Cerebellar cortex (tissue), 1 donor: ENCODE measurements at places on chromosomes 5 and 9.
A peak's percentile ranks its signal among the peaks of the same experiment; 100 is the strongest.

DNA sequence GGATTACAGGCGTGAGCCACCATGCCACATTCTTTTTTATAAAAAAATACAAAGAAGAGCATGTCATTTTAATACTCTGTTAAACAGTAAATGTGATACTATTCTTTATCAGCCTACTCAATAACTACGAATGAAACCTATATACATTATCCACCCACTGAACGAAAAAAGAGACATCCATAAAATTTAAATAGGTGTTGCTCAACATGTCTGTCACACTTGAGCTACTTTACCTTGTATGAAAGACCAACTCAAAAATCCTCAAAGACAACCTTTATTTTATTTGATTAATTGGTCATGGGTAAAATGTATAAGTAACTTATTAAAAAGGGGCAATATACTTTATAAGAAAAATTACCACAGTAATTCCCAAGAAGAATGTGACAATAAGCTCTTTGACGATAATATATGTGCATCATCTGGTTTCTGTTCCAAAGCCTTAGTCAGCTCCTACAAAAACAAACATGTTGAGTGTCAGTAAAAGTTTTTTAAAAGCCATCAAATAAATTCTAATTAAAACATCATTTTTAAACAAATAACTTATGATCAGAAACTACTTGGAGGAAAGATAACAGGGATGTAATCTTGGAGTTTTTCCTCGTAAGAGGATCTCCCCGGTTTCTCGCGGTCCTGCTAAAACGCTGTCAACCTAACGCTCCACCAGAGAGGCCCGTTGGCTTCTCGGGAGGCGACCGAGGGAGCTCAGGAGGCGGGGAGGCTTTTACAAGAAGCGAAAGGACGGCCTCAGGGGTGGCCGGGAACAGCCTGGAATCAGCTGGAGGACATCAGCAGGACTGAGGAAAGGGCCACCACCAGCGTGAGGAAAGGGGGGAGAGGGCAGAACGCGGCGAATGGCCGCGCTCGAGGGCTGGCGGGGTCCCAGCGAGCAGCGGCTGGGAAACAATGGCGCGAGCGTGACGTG lies 13.5 kb upstream of the ANKRD18B start:
- peak; percentile 73 for DNase-seq

DNA sequence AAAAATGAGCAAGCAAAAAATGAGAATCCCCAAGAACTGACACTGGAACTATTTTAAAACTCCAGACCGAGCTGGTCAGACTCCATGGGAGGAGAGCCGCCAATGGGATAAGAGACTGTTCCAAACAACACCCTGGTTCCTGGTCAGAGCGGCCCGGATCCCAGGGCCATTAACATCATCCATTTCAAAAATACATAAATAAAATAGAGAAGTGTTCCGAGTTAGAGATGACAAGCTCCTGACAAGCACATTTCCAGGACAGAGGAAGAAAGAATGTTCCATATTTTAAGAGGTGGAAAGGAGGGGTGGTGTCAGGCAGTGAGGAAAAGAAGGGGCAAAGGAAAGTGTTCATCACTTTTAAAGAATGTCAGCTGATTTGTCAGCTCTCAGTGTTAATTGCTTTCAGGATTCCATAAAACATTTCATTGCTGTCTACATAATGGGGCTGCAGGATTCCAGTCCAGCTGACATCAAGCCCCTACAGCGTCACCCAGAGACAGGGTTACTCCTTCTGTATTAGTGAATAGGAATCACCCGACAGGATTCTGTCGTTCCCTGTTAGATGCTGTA lies 202.5 kb upstream of the TRIM32 start:
- DNase-seq, result no peak

GRCh38 chr5:9699681-9700080 lies 69.5 kb upstream of the TAS2R1 start:
- no peak for DNase-seq

- DNase-seq, result no peak
Observed at GRCh38 chr5:37715361-37715760, 124.5 kb downstream of the GDNF start.

GRCh38 chr5:138955013-138955660 lies 80.0 kb upstream of the LRRTM2 start:
- no peak for DNase-seq

- no peak for DNase-seq
Observed at GRCh38 chr9:17484906-17485305, 94.0 kb upstream of the SH3GL2 start.

GRCh38 chr5:1654786-1655495 lies 131.2 kb upstream of the LPCAT1 start:
- no peak for DNase-seq

GRCh38 chr5:145826895-145827674 lies 8.1 kb downstream of the PRELID2 start:
- DNase-seq, result no peak

DNA sequence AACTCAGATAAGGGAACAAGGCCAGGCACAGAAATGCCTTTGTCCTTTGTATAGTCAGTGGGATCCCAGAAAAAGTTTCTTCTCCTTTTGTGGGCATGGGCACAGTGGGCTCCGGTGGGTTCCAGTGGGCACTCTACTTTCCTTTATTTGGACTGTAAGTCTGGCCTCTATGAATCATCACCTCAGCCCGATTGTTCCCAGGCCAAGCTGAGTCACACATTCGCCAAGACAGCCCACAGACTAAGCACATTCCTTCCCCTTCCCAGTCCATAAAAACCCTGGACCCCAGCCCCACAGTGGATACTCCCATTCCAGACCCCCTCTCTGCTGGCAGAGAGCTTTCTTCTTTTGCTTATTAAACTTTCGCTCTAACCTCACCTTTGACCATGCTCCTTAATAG lies 165.0 kb downstream of the FBXL17 start:
- no peak for DNase-seq

DNA sequence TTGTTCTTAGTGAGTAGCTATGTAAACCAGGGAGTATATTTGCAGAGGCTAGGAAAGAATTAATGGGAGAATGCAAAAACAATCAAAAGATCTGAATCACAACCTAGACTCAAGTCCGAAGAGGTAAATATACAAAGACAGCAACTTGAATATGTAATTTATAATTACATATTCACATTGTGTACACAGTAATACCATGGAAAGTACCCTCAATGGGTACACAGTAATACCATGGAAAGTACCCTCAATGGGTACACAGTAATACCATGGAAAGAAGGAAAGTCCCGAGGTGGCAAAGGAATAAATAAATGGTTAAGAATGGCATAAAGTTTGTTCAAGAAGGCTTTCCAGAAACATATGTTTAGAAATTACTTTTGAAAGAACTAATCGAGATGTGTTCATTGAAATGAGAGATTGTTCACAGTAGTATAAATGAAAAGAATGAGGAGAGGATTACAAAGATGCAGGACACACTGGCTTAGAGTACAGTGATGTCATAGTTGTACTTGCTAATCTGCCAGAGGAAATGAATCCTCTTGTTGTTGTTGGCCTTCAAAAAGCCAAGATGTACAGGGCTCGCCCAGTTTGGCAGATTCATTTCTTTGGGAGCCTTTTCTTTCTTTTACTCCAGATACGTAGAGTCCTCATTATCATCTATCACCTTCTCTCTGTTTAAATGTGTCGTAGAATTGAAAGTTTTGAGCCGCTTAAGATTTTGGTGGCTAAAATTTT lies 116.0 kb downstream of the UNC13B start:
- DNase-seq, result no peak

DNA sequence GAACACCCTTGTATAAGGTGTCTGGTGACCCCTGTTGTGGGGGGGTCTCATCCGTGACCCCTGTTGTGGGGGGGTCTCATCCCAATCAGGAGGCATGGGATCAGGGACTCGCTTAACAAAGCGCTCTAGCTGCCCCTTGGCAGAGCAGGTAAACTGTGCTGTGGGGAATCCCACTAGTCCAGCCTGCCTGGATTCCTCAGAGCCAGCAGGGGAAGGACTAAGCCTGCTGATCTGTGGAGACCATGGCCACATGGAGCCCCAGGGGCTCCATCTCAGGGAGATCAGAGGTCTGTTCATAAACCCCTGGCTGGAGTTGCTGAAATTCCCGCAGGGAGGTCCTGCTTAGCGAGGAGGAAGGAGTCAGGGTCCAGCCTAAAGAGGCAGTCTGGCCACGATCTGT lies 45.8 kb upstream of the TXNDC8 start:
- no peak for DNase-seq

DNA sequence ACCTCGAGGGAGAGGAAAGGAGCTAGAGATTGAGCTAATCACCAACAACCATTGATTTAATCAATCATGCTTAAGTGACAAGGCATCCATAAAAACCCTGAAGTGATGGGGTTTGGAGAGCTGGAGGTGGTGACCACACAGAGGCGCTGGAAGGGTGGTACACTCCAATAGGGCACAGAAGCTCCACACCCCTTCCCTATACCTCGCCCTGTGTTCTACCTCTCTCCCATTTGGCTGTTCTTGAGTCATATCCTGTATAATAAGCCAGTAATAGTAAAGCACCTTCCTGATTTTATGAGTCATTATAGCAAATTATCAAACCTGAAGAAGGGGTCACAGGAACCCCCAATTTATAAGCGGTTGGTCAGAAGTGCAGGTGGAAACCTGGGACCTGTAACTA lies 18.3 kb downstream of the ACTL7B start:
- DNase-seq, result no peak

GRCh38 chr9:34961574-34962490 lies 3.7 kb downstream of the PHF24 start:
- no peak for DNase-seq
